Myocyte (in vitro differentiated cells): ENCODE measurements at places on chromosomes 2 and 18. TPM values are rescaled to one million over a fixed set of nuclear protein-coding genes. Genes with fewer than 3 reads are reported as not detected.

GRCh38 chr2:425243-425642, 137.4 kb upstream of the ALKAL2 start:
- DNase-seq = no peak

The RAD51AP2 gene
- total RNA-seq = 0.37 TPM in 1 of 2 replicates, not detected in the other

The PLGLB1 gene
- total RNA-seq = 1.4 and 2.5 TPM in 2 replicates

- no peak for DNase-seq
Measured at GRCh38 chr2:212107989-212108388, 430.6 kb downstream of the ERBB4 start.

- peak; percentile 73 for DNase-seq
Measured at GRCh38 chr2:102839668-102840388, 78.0 kb downstream of the TMEM182 start.

GRCh38 chr2:217935235-217935879, 67.4 kb downstream of the TNS1 start:
- DNase-seq = peak; percentile 79

- peak; percentile 54 for DNase-seq
Measured at GRCh38 chr2:199973703-199974102, 18.3 kb downstream of the MAIP1 start.

The TMEM87B gene
- 14.5 and 32.3 TPM in 2 replicates for total RNA-seq

- DNase-seq = peak; percentile 51
Measured at GRCh38 chr2:5693287-5694201, 1.4 kb downstream of the SOX11 start.

GRCh38 chr2:210038078-210038477, 35.6 kb downstream of the RPE start:
- no peak for DNase-seq

The PARD6G gene
- total RNA-seq = 0.94 and 2.3 TPM in 2 replicates

The ALPP gene
- total RNA-seq = not detected in 2 replicates

- DNase-seq = peak; percentile 98
Measured at GRCh38 chr2:109284826-109285225, 155.8 kb downstream of the SH3RF3 start.

GRCh38 chr2:191030521-191031154, 16.7 kb upstream of the STAT1 start:
- no peak for DNase-seq

The MOB1A gene
- total RNA-seq = 94.5 and 96.9 TPM in 2 replicates

DNA sequence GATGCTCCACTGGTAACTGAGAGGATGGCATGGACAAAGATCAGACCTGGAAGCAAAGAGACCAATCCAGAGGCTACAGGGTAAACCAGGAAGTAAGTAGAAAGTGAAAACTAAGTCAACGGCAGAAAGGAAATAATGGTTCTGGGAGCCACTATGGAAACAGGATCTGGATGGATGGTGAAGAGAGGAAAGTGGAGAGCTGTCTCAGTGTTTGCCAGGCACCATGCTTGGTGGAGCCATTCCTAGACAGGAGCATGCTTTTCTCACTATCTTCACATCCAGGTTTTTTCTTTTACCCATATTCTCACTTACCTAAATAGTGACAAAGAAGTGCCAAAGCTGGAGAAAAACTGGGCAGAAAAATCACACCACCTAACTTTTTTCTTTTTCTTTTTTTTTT, 22.2 kb downstream of the ZNF521 start:
- no peak for DNase-seq

DNA sequence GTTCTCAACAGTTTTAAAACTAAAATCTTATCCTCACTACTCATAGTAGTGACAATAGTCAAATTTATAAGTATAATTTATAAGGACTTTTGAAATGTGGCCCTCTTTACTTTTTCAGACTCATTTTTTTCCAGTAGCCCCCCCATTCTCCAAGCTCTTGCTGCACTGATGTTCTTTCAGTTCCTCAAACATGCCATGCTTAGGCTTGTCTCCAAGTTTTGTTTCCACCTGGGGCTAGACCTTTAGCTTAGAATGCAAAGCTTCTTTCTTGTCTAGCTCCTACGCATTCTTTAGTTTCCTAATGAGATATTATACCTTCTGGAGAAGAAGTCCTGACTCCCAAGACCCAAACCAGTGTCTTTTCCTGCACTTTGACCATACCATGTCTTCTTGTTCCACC, 222.6 kb downstream of the NOL4 start:
- no peak for DNase-seq

DNA sequence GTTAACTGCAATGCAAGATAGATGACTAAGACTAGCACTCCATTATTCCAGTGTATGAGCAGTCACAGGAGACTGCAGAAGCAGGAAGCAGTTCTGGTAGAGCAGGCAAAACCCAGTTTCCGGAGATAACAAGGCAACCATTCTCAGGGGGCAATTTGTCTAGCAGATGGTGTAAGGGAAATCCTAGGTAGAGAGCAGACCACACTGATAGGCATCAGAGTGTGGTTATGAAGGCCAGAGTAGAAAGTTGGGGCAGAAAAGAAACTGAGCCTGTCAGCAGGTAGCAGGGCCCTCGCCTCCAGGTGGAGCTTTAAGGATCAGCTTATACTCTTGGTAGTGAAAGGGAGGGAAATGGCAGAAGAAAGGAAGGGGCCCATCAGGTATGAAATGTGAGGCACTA, 164.4 kb downstream of the PDE11A start:
- DNase-seq = no peak

DNA sequence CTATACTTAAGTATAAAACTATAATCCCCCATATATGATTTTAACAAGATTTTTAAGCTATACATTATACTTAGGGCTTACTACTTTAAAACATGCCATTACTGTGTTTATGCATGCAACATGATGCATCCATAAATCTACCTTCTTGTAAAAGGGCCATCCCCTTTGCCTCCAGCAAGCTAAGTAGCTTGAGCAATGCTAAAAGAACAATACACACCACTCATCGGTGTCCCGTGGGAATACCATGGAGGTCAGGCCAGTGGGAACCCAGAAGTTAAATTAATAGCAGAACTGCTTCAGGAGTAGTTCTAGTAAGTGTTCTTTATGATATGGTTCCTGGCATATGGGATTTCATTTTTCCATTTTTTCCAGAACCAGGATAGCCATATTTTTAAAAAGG, 37.8 kb downstream of the SH3RF3 start:
- DNase-seq = peak; percentile 22

The FBXO15 gene
- 0.83 and 0.91 TPM in 2 replicates for total RNA-seq

GRCh38 chr2:206716623-206717022, 1.6 kb downstream of the DYTN start:
- no peak for DNase-seq

The NFU1 gene
- total RNA-seq = 33.1 and 34.7 TPM in 2 replicates

DNA sequence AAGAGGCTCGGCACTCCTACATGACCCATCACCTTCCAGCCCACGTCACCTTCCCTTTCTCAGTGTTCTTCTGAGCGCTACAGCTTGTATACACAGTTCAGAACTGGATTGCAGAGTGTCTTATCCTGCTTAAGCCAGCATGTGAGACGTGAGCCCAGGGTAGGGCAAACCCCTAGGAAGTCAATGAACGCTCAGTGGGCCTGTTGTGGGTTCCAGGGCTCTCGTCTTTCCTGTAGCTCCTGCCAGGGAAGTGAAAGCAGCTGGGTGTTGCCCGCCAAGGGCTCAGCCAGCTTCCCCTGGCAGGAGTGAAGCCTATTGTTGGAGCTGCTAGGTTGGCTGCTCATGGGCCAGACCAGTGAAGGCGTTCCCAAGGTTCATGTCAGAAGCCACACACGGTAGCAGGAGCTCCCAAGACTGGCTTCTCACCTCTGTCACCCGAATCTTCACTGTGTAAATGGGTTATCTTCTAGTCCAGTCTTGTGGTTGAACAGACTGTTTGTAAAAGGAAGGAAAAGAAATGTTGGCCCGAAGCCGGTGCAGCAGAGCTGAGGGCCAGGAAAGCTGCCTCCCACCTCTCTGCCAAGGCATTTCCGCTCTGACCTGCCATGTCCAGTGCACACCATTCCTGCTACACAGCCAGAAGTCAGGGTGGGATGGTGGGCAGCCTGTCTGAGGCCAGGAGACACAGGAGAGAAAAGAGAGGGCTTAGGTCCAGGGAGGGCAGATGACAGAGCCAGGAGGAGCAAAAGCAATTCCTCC, 69.6 kb upstream of the RMDN2 start:
- peak; percentile 57 for DNase-seq

- no peak for DNase-seq
Measured at GRCh38 chr2:233994151-233994550, 56.4 kb upstream of the SPP2 start.

DNA sequence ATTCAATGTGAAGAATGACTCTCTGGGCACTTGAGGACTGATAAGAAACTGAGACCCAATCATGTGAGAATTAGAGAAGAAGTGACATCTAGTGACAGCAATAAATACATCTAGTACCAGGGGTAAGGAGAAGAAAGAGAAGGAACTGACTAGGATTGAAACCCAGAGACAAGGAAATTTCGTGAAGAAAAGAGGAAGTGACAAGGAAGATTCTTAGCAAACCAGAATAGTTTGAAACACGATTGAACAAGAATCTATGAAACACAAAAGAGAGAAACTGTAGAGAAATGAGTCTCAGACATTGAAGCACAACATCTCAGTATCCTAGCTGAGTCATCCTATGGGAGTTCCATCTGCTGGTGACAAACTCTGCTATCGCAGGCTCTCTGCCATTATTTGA, 571.9 kb upstream of the PKDCC start:
- DNase-seq = no peak

DNA sequence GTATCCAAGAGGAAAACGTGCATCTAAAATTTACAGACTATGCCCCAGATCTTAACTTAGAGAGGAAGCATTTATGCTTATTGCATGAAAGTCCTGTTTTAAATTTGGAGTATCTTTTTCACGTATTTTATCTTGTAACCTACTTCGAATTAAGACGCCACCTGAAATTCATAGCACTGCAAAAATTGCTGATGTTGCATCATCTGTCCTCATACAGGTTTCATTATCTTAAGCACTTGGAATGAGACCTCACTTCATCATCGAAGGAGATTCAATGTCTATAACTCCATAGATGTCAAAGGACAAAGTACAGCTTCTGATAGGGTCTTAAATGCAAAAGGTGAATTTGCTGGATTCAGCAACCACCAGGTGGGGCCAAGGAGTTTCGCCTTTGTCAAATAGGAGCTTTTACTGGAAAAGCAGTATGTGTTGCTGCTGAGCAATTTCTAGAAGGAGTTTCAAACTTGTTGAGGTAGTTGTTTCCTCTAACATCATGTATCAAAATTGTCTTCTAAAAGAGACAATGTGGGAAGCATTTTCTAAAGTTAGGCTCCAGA, 106.4 kb upstream of the CCDC85A start:
- peak; percentile 22 for DNase-seq

DNA sequence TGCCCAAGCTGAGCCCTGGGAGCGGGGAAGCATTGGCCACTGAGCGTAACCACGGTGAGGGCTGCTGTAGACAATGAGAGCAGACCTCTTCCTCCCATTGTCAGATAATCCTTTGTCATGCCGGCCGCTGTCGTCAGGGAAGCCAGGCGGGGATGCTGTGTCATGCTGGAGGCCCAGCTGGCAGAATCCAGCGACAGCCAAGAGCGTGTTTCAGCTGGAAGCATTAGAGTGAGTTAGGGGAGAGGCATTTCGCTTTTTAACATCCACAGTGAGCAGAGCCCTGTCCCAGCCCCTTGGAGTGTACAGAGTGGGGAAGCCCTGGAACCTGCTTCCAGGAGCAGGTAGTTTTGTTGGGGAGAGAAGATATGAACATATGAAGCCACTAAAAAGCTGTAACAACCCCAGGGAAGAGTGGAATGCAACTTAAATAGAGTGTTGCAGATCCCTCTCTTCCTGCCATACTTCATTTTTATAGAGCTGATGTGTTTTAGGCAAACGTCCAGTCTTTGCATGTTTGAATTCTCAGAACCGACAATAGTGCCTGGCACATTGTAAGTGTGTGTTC, 7.0 kb downstream of the CTIF start:
- peak; percentile 91 for DNase-seq

The CELF4 gene
- total RNA-seq = not detected in 2 replicates

The SULT1C4 gene
- total RNA-seq = not detected in 2 replicates

- no peak for DNase-seq
Measured at GRCh38 chr2:136116813-136117390, 1.0 kb downstream of the CXCR4 start.

GRCh38 chr2:239955989-239956817, 68.9 kb downstream of the NDUFA10 start:
- no peak for DNase-seq

The CFAP65 gene
- 0.05 TPM in 1 of 2 replicates, not detected in the other for total RNA-seq

DNA sequence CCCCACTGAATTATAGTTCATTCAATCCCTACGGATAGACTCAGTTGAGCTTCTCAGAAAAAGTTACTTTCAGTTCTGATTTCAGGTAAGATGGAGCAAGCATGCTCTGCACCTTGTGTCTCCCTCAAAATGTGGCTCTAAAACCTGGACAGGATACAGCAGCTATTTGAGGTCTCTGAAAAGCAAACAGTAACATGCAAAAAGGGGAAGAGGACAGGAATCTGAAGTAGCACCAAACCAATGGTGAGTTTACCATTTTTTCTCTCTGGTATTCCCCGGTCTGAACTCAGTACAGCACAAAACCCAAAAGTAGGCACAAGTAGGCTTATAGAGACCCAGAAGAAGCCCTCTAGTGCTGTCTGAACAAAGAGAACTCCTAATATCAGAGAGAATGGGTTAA, 34.1 kb downstream of the LANCL1 start:
- no peak for DNase-seq

DNA sequence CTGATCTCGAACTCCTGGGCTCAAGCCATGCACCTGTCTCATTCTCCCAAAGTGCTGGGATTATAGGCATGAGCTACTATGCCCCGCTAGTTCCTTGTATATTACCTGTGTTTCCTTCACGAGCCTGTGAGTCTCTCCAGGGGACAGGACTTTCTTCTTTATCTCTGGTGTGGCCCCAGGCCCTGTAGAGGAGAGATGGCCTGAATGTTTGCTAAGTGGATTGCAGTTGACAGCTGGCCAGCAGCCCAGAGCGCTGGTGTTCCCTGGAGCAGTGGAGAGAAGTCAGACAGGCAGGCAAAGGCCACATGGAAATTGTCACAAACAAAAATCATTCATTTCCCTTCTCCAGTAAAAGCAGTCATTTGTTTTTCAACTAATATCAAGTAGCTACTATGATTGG, 17.9 kb downstream of the LPIN1 start:
- no peak for DNase-seq

DNA sequence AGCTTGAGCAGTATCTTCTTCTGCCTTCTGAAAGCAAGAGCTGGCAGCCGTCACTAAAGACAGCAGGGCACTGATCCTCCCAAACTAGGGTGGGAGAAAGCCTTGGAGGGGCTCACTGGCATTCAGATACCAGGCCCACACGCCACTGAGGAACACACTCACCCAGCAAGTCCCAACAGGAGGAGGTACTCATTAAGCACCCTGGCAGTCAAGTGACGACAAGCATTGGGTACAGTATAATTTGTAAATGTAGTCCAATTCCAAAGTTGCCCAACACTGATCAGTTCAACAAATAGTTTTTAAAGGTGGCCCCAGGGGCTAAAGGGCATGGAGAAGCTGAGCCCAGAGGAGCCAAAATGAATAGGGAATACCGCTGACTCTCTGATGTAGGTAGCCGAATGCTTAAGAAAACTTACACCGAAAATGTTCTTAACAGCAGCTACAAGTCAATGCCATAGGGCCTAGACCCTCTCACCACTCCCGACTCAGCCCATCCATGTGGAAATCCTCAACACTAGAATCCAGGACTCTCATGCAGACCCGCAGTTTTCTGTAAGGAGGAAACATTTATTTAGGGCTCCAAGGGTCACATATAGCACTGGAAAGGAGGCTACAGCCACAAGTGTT, 9.9 kb downstream of the LIMS2 start:
- DNase-seq = no peak

The DTNB gene
- total RNA-seq = 1.7 and 2.9 TPM in 2 replicates

GRCh38 chr2:207167099-207167923, 1.6 kb upstream of the KLF7 start:
- peak; percentile 66 for DNase-seq
